ENCODE measurements at places on chromosomes 2 and 18.
A peak's percentile ranks its signal among the peaks of the same experiment; 100 is the strongest.

- no peak for DNase-seq
Observed at GRCh38 chr2:228334180-228334579, 152.7 kb upstream of the SPHKAP start.

GRCh38 chr2:205511221-205511620 lies 171.1 kb upstream of the NRP2 start:
- DNase-seq, result no peak

GRCh38 chr2:30448308-30448707 lies 1.3 kb downstream of the LCLAT1 start:
- no peak for DNase-seq

DNA sequence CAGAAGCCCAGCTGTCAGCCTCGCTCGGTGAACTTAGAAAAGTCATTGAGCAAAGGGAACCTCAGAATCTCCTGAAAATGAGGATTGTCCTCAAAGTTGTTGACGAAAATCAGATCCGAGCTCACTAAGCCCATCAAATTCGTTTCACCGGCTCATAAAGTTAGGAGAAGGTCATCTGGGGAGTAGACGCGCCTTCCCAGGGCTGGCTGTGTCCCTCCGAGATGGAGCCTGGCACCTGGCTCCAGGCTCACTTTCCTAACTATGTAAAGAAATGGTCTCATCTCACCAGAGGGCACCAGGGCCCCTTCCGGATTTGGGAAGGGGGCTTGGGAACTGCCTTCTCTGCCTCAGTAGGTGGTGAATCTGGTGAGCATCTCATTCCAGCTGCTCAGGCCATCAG lies 145.5 kb downstream of the PXDN start:
- DNase-seq, result no peak

DNA sequence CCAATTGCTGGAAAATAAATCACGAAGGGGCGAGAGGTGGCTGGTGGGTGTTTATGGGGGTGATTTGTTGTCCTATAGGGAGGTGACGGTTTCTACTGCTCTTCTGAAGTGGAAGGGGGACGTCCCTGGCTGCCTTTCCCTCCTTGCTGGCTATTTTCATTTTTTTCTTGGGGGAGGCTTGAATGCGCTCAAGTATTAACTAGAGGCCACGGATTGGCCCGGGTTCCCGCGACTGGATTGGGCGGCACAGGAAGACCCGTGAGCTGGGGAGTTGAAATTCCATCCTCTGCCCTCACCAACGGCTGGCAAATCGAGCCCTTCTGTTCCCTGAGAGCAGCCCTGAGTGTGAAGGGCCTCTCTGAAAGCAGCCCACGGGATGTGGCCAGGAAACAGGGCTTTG lies 176.5 kb upstream of the SPRED2 start:
- no peak for DNase-seq

- DNase-seq, result no peak
Observed at GRCh38 chr18:26971409-26971808, 105.9 kb upstream of the AQP4 start.

DNA sequence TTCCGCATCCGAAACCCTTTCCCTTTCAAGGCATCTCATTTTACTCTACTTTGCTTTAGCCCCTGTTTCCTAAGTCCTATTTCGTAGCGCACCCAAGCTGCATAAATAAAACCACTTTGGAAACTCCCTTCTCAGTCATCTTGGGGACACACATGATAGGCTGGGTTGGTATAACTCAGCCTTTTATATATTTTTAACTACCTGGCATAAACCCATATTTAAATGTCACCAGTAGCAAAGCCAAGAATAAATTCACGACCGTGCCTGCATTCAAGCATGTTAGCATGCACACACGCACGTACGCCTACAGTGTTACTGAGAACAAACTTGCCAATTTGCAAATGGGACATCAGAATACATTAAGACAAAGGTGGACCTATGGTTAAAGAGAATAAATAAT lies 564.7 kb upstream of the PIK3C3 start:
- DNase-seq, result no peak

DNA sequence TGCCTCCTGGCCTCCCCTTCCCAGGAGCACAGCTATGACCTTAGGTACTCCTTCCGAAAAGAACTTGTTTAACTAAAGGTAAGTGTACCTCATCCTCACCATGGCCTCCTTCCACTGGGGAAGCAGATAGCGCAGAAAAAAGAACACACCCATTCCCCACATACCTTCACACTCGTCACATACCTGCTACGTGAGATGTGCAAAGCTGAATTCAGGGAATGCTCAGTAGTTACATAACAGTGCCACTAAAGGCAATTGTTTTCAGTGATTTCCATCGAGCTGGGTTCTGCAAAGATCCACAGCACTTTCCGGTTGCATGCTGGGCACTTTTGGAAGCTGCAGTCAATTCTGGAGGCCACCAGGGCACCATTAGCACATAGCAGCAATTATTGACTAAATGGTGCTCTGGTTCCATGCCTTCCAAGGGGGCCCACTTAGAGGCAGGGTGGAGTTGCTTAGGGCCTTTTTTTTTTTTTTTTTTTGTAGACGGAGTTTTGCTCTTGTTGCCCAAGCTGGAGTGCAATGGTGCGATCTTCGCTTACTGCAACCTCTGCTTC lies 41.0 kb downstream of the PAX8 start:
- no peak for DNase-seq

DNA sequence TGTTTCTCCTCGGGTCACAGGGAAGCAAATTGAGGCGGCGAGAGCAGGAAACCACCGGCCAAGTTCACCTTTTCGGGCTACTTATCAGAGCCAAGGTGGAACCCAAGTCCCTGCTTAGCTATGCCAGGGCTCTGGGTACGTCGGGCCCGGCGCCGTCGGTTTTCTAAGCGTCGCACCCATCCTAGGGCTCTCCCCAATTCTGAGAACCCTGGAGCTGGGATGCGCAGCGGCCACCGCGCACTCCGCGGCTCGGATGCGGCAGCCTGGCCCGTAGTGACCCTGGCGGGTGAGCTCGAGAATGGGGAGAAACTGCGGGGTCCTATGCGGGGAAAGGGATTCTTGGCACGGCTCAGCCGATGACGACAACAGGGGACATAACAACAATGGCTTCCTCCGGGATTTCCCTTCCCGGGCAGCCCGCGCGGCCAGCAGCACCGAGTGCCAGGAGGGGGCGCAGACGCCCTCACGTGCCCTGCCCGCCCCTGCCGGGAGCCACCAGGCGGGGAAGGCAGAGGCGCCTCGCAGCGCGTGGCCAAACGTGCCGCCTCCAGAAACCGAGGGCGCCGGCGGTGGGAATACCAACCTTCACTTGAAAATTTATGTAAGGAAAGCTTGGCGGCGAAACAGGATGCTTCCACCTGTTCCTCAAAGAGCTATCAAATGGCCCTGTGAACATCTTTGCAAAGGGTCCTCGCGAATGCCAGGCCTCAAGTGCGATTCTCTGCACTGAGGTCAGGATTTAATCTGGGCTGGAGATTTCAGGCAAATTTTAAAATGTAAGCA lies 2.1 kb upstream of the SLC30A3 start:
- peak; percentile 77 for DNase-seq

DNA sequence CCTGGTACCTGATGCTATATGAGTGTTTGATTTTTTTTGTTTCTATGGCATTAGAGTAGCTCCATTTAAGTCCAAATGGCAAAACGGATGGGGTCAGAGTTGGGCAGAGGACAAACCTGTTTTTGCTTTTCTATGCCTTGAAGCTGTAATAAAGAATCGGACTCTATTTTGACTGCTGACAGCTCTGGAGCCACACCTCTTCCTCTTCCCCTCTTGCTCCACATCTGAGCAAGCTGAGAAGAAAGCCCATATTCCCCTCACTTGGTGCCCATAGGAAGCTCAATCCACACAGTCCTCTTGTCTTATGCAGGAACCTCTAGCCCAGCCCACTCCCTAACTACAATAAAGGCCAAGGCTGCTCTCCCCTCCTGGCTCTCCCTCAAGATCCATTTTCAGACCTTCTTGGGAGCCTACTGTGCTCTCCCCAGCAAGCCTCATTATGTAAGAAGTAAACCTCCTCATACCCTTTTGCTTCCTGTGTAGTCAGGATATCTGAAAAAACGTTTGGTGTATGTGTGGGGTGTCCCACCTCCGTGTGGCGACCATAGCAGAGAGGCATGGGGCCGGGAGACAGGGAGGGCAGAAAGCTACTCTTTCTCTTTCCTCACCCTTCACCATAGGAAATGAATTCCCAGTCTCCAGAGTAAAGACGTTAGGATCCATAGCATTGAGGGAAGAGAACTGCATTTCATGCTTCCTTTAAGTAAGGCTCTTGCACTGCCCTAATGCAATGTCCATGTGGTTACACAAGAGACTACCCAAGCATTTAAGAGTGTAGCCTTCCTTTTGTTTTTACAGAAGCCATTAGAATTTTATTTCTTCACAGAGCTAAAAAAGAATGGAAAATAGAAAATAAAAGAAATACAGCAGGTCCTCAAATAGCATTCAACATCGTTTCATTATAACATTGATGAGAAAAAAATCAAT lies 41.9 kb upstream of the RAPGEF4 start:
- DNase-seq, result no peak

GRCh38 chr2:139790136-139790535 lies 1009.9 kb upstream of the NXPH2 start:
- DNase-seq, result no peak

GRCh38 chr18:73283032-73283431 lies 415.2 kb upstream of the NETO1 start:
- no peak for DNase-seq

DNA sequence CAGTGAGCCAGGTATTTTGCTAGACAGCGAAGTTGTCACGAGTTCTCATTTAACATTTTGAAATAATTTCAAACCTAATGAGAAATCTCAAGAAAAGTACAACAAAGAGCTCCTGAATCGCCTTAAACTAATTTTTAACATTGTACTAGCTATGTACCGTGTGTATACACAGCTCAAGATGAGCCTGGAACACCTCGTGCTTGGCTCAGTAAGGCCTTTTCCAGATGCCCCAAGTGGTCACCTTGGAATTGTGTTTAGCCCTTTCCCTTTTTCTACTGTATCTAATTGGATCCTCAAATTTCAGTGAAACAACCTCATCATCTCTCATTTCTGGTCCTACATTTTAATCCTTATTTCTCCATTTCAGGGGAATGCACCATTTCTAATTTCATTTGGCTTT lies 7.2 kb downstream of the PTPN4 start:
- no peak for DNase-seq

DNA sequence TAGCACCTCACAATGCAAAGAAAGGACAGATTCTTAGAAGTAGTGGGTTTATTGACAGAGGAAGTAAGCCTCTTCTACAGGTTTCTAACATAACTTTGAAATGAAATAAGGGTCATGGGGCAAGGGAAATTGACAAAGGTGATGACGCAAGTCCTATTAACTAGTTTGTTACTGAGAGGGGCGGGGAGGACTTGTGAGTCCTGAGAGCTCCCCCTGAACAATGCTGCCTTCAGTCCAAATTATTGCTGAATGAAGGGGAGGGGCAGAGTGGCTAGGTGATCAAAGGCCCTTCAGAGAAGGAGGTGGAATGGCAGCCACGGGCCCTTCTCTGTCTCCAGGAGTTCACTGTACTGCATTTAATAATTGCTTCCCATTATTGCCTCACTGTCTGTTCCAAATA lies 390.0 kb downstream of the MEIS1 start:
- no peak for DNase-seq

DNA sequence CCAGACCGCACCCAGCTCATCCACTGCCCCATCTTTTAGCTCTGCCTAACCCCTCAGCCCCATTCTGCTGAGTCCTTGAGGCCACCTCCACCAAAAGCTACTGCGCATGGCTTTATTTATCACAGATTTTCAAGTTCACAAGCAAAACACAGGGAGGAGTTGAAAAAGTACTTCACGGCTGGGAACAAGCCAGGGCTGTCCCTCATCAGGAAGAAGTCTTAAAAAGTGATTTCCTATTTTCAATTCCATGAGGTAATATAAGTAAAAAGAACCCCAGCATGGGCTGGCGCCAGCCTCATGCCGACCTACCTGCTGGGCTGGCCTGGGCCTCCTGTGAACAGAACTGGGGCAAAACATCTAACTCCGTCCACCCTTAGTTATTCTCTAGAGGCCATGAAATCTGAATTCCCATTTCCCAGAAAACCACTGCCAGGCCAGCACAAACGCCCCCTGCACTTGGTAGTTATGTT lies 69.0 kb downstream of the POLR1A start:
- DNase-seq, result no peak

GRCh38 chr2:162053066-162053807 lies 20.8 kb downstream of the DPP4 start:
- no peak for DNase-seq

- no peak for DNase-seq
Observed at GRCh38 chr2:46461011-46461674, 18.2 kb upstream of the TMEM247 start.

Data from D721Med (cell line).